ENCODE measurements at places on chromosomes 3 and 15. TPM values are rescaled to one million over a fixed set of nuclear protein-coding genes. Genes with fewer than 3 reads are reported as not detected.

KCNMB3 gene
- total RNA-seq: 2.7 TPM

CAND2 gene
- total RNA-seq: 50.6 TPM

IQCF5 gene
- not detected for total RNA-seq

TMIE gene
- 0.85 TPM for total RNA-seq

PLSCR4 gene
- total RNA-seq: 1.2 TPM

SPINK8 gene
- total RNA-seq: not detected

CNTN4 gene
- 16.2 TPM for total RNA-seq

BSN gene
- 2.1 TPM for total RNA-seq

ZNF385D gene
- 1.3 TPM for total RNA-seq

ST8SIA2 gene
- total RNA-seq: 5.9 TPM

SERPINI2 gene
- not detected for total RNA-seq

PRR20G gene
- total RNA-seq: not detected

NDN gene
- 198 TPM for total RNA-seq

OR5AC2 gene
- not detected for total RNA-seq

CAMKV gene
- 0.32 TPM for total RNA-seq

PCNP gene
- 64.5 TPM for total RNA-seq

EOMES gene
- 0.11 TPM for total RNA-seq

SATB1 gene
- total RNA-seq: 33.2 TPM

FANCD2OS gene
- not detected for total RNA-seq

COPG1 gene
- total RNA-seq: 137 TPM

CCR9 gene
- 0.27 TPM for total RNA-seq

ACTRT3 gene
- 1.7 TPM for total RNA-seq

GOLGA8G gene
- total RNA-seq: 0.15 TPM

EIF4E3 gene
- total RNA-seq: 4.3 TPM

TF gene
- total RNA-seq: 0.33 TPM

KLHL40 gene
- total RNA-seq: 0.39 TPM

CHDH gene
- total RNA-seq: 36.1 TPM

Data from cardiac muscle cell (in vitro differentiated cells and primary cell).